Activated CD8-positive, alpha-beta T cell treated with anti-CD3 and anti-CD28 coated beads for 36 hours (primary cell): ENCODE measurements at places on chromosomes 1 and 21. TPM values are rescaled to one million over a fixed set of nuclear protein-coding genes. Genes with fewer than 3 reads are reported as not detected.

DMBX1 gene
- total RNA-seq: 0.09 TPM

GRCh38 chr1:64983110-64983509 is 16.8 kb upstream of the JAK1 start:
- no peak for DNase-seq

GRCh38 chr1:19815801-19816736 is 986 bp upstream of the RNF186 start:
- DNase-seq: no peak

GRCh38 chr1:181061891-181062835 is 26.3 kb upstream of the IER5 start:
- DNase-seq: peak; percentile 60

GRCh38 chr1:209238356-209238755 is 345.2 kb upstream of the CAMK1G start:
- no peak for DNase-seq

DNA sequence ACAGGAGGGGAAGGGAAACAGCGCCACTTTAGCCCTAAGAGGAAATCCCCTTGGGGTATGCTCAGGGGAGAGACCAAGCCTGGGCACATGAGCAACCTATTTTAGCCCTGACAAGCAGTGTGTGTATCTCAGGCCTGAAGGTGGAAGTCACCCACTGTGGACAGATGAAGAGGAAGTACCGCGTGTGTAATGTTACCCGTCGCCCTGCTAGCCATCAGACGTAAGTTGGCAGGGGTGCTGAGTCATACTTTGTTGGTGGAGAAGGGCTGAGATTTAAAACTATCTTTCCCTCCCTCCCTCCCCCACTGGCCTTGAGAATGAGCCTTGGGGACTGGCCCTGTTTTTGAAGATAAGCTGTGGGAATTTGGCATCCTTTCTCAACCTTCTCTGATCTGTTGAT is 11.2 kb downstream of the AGO1 start:
- no peak for DNase-seq
